ENCODE measurements at places on chromosomes 5 and 9.

- no peak for DNase-seq
These were observed 227.4 kb downstream of the NR3C1 start for GRCh38 chr5:143176048-143176447.

DNA sequence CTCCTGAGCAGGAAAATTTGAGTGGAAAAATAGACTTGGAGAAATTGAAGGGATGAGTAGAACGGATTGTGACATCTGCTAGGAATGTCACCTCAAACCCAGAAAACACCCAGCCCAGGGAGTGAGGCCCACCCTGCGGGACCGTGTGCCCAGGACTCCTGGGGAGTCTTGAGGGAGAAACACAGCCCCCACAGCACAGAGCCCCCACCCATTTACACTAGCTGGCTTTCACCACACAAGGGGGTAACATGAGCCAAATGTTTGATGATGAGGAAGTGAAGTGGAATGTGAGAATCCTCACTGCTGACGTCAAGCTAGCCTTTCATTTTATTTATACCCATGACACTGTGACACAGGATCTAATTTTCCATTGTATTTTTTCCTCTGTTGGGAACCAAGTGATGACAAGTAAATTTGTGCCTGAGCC is 42.8 kb upstream of the PDE8B start:
- no peak for DNase-seq

DNA sequence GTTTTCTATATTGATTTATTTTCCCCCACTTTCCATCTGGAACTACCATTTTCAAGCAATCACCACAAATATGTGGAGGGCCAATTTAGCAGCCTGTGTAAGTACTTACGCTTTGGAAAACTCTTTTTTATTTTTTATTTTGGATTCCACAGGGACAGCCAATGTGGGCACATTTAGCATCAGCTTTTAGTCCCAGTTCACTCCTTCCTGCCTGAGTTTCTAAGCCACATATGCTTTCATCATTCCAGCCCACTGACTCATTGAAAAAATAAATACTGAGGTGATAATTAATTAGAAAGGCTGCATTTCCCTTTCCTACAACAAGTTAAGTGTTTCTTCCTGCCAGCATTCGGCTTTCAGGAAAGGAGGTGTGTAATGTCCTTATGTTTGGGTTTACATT is 76.8 kb downstream of the TMEM167A start:
- no peak for DNase-seq

GRCh38 chr5:11650936-11651335 is 253.3 kb downstream of the CTNND2 start:
- DNase-seq = no peak

GRCh38 chr5:139816566-139816965 is 21.0 kb downstream of the PSD2 start:
- no peak for DNase-seq

DNA sequence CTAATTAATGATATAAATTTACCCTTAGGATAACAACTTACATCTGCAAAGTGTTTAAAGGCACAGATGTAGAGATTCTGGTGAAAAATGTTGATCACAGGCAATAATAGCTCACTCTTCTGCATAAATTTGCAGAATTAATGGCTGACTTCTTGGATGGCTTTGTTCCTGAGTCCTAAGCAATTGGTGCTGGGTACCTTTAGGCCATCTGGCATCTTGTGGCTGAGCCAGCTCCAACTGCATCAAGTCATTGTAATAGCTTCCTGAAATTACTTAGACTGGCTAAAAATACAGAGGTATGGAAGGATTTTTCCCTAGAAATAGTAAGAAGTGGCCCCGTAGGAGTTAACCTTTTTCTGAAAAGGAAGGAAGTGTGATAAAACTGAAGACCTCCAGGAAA is 118.3 kb upstream of the MINAR2 start:
- DNase-seq = no peak

DNA sequence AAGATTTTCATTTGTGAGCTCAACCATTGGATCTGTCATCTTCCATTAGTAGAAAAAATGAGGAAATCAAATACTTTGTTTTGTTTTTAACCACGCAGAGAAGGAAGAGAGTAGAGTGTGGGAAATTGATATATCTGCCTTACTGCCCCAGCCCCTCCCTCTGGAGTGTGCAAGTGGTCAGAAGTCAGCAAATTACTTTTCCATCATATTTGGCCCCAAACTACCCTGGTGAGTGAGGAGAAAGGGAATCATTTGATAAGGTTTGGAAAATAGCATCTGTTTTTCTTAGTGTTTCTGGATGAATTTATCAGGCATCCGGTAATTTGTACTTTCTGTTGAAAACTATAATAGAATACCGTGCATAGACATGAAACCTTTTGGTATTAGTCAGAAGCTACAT is 327.4 kb downstream of the MARCHF11 start:
- no peak for DNase-seq

- no peak for DNase-seq
These were observed 95.5 kb upstream of the RAPGEF1 start for GRCh38 chr9:131835151-131835910.

GRCh38 chr9:117454711-117455110 is 39.9 kb upstream of the ASTN2 start:
- no peak for DNase-seq

- DNase-seq = no peak
These were observed 19.3 kb downstream of the SRP19 start for GRCh38 chr5:112880219-112880964.

- no peak for DNase-seq
These were observed 11.5 kb upstream of the FBXO38 start for GRCh38 chr5:148372166-148372725.

DNA sequence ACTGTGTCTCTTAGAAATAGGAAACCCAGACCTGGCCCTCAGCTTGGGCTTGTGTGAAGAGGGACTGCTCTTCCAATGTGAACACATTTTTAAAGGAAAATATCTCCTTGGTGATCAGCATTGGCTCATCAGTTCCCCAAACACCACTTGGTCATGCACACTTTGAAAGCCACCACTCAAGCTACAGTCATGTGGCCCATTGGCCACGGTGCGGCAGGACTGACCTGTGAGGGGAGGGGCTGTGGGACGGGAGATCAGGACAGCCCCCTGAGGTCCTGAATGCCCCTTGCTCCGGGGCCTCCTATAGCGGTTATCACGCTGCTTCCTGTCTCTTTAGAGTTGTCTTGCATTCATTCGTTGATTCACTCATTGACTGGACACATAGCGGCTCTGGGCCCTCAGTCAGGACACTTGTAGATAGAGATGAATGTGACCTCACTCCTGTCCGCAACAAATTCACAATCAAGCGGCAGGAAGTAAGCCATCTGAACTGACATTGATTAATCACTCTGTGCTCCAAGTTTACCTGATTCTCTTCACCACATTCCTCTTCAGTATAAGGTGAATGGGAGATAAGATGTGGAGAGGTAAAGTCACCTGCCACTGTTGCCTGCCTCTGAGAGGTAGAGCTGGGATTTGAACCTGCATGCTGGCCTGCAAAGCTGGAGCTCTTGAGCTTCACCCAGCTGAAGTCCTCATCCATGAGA is 73.1 kb downstream of the COL15A1 start:
- DNase-seq = no peak

- DNase-seq = no peak
These were observed 48.6 kb upstream of the TLE1 start for GRCh38 chr9:81737871-81738507.

DNA sequence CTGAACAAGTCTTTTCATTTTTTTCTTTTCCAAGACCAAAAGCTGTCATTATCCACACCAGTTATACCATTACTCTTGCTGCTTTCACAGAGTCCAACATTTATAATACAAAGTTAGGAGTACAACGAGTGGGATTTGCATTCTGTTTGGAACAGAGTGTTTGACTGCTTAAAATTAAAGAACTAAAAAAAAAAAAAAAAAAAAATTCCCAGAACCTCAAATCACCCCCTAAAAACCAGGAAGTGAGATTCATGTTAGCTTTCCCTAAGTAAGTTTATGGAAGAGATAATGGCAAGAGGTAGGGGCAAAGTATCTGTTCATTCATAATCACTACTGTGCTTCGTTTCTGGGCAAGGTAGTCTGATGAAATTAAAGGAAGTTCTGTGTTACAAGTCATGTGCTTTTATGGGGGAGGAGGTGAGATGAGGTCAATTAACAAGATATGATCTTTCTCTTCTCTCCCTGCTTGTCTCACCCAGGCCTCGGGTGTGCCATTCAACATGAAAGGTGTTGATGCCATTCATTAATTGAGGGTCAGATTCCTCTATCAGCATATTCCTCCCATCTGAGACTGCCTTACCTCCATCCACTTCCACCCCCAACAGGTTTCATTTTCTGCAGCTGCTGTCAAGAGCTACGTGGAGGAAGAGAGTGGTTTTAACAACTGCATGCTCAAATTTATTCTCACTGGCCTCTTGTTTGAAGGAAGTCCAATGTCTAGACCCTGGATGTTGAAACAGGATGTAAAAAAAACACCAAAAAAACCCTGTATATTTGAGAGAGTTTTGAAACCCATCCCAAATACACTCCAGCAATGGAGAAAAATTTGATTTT is 58.1 kb downstream of the MARCHF3 start:
- DNase-seq = no peak

- DNase-seq = no peak
These were observed 341.1 kb downstream of the ARL15 start for GRCh38 chr5:53969176-53969730.

DNA sequence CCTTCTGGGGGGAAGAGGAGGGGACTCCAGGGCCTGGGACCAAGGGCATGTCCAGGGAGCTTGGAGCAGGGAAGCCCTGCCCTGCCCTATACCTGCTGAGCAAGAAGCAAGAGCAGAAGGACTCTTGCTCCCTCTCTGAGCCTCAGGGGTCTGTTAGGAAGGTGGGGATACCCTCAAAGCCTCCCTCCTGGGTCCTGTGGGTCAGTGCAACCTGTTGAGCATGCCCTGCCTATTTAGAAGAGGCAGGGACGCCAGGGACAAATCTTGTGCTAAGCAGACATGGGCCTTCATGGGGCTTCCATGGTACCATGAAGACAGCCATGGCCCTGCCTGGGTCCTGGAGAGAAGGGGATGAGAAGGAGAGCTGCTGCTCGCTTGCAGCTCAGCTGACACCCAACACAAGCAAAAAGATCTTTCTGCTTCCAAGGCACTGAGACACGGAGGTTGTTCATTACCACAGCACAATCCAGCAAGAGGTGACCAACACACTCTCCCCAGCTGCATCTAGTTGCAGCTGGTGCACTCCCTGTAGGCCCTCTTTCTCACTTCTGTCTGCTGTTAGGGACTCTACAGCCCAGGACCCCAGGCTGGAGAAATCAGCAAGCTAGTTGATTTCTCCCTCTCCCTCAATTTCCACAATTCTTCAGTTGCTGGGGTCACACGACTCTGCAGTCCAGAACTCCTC is 39.3 kb downstream of the C9orf50 start:
- no peak for DNase-seq

GRCh38 chr5:157665467-157666070 is 5.8 kb upstream of the C5orf52 start:
- DNase-seq = no peak

DNA sequence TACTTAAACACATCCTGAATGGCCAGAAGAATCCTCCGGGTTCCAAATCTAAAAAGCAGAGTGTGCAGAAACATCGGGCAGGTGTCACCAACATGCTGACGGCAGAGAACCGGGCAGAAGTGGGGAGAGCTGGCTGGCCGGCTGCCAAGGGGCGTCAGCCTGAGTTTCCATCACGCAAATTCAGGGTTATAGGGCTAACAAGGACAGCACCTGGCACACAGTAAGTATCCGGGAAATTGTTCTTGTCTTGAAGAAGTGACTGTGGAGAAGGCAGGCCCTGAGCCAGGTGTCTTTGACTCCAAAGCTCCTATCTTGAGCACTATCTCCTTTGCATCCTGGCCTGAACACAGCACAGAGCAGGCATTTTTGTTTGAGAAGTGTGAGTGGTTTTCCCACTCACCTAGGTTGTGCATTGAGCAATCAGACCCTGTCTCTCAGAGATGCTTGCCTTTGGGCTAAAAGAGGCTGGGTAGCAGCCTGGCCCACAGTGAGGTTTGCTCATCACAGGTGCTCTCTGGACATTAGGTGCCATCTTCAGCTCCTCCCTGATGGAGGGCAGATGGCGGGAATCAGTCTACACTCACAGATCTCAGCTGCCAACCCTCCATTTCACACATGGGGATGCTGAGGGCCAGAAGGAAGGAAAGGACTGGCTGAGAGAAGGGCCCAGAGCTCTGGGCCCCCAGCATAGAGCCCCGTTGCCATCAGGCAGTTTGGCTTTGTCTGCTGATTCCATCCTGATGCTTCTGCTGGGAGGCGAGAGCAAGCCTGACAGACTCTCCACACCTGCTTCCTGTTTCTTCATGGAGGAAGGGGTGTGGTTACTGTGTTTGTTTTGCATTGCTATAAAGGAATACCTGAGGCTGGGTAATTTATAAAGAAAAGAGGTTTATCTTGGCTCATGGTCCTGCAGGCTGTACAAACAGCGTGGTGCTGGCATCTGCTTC is 52.8 kb downstream of the WHRN start:
- no peak for DNase-seq

DNA sequence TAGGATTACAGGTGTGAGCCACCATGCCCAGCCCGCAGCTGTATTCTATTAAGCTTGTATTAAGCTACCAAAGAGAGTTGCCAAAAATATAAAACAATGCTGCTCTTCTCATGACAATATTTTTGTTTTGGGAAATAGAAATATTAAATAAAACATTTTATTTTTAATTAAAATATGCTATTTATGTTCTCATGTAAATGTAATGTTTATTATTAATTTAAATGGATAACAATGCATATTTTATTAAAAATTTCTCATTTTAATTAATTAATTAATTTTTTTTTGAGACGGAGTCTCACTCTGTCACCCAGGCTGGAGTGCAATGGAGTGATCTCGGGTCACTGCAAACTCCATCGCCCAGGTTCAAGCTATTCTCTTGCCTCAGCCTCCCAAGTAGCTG is 117.5 kb downstream of the ANKRD55 start:
- DNase-seq = no peak

- DNase-seq = no peak
These were observed 383.9 kb downstream of the TLR4 start for GRCh38 chr9:118088090-118088489.

DNA sequence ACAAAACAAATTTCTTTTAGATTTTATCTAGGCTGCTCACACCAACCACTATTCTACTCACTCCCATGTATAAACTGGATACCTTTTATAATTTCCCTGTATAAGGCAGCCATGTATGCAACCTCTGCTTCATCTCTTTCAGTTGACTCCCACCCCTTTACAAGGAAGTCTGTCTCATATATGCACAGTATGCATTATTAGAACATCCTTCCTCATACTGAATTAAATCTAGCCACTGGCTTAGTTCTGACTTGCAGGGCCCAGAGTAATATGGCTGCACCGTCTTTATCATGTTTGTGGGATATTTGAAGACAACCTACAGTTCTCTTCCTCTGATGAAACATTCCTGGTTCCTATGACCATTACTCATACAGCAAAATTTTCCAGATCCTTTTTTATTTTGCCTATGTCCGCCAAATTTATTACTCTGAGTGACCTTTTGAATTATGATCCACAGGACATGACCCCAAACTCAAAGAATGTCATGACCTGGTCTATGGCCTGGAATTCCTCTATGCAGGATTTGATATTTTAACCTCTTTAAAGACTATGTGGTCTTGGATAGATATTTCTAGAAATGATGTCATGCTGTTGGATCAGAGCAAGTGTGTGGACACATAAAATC is 76.6 kb upstream of the ITGA1 start:
- no peak for DNase-seq

- no peak for DNase-seq
These were observed 170.0 kb upstream of the ADAMTS16 start for GRCh38 chr5:4970171-4970570.
